ENCODE measurements at places on chromosomes 4 and X. TPM values are rescaled to one million over a fixed set of nuclear protein-coding genes. Genes with fewer than 3 reads are reported as not detected.

- DNase-seq, result no peak
- no peak overlapping the region for H3K27ac ChIP-seq
- no peak overlapping the region for H3K4me3 ChIP-seq
- no peaks in the 10 kb centered on the region for H3K27me3 ChIP-seq
Observed at GRCh38 chr4:29453303-29453820, 1266.8 kb upstream of the PCDH7 start.

GRCh38 chr4:186298031-186298647, 32.1 kb downstream of the F11 start:
- H3K27ac ChIP-seq, result no peak overlapping the region
- H3K4me3 ChIP-seq, result no peak overlapping the region
- peaks cover 5% of the 10 kb centered on the region for H3K27me3 ChIP-seq
- H3K4me1 ChIP-seq, result no peaks in the 10 kb centered on the region
- no peak for DNase-seq
- no peaks in the 10 kb centered on the region for H3K36me3 ChIP-seq

- no peak for DNase-seq
- H3K4me1 ChIP-seq, result no peaks in the 10 kb centered on the region
- no peaks in the 10 kb centered on the region for H3K27me3 ChIP-seq
- H3K4me3 ChIP-seq, result no peak overlapping the region
- no peaks in the 10 kb centered on the region for H3K36me3 ChIP-seq
- H3K27ac ChIP-seq, result no peak overlapping the region
Observed at GRCh38 chrX:52865343-52865998, 2.4 kb downstream of the XAGE3 start.

GRCh38 chr4:73976716-73977115, 5.1 kb downstream of the PF4 start:
- no peak overlapping the region for H3K4me3 ChIP-seq
- H3K36me3 ChIP-seq, result no peaks in the 10 kb centered on the region
- H3K27me3 ChIP-seq, result no peaks in the 10 kb centered on the region
- DNase-seq, result no peak
- no peak overlapping the region for H3K27ac ChIP-seq

- no peaks in the 10 kb centered on the region for H3K27me3 ChIP-seq
- no peak overlapping the region for H3K27ac ChIP-seq
- DNase-seq, result peak; percentile 26
- peaks cover 5% of the 10 kb centered on the region for H3K4me1 ChIP-seq
Observed at GRCh38 chr4:79514621-79515329, 106.7 kb upstream of the GK2 start.

- no peak overlapping the region for H3K4me3 ChIP-seq
- no peaks in the 10 kb centered on the region for H3K27me3 ChIP-seq
- no peaks in the 10 kb centered on the region for H3K36me3 ChIP-seq
- no peak for DNase-seq
- H3K4me1 ChIP-seq, result no peaks in the 10 kb centered on the region
Observed at GRCh38 chr4:89175611-89176010, 64.3 kb downstream of the TIGD2 start.

- H3K27ac ChIP-seq, result no peak overlapping the region
- no peaks in the 10 kb centered on the region for H3K27me3 ChIP-seq
Observed at GRCh38 chr4:182238355-182238931, 4.8 kb upstream of the TENM3 start.

GRCh38 chrX:2188330-2188792, 312.4 kb downstream of the DHRSX start:
- H3K4me1 ChIP-seq, result no peaks in the 10 kb centered on the region
- no peaks in the 10 kb centered on the region for H3K27me3 ChIP-seq
- H3K4me3 ChIP-seq, result no peak overlapping the region
- H3K27ac ChIP-seq, result no peak overlapping the region

CT45A3 gene
- 19.9 TPM for total RNA-seq

PLP1 gene
- total RNA-seq, result 111 TPM

USP26 gene
- total RNA-seq, result 1.9 TPM

SERPINA7 gene
- total RNA-seq, result not detected

TRMT2B gene
- total RNA-seq, result 13.3 TPM

PSMD10 gene
- 53.4 TPM for total RNA-seq

FHIP1A gene
- 16.2 TPM for total RNA-seq

SMIM10 gene
- total RNA-seq, result 71.7 TPM

CXCL11 gene
- total RNA-seq, result not detected

FAM241A gene
- total RNA-seq, result 4.7 TPM

All from testis (tissue), 5 donors.